ENCODE measurements at places on chromosomes 3 and 15.

- DNase-seq: no peak
Measured at GRCh38 chr3:8760506-8760905, 8.9 kb downstream of the OXTR start.

GRCh38 chr3:64332459-64333350 lies 107.4 kb upstream of the PRICKLE2 start:
- DNase-seq: no peak

DNA sequence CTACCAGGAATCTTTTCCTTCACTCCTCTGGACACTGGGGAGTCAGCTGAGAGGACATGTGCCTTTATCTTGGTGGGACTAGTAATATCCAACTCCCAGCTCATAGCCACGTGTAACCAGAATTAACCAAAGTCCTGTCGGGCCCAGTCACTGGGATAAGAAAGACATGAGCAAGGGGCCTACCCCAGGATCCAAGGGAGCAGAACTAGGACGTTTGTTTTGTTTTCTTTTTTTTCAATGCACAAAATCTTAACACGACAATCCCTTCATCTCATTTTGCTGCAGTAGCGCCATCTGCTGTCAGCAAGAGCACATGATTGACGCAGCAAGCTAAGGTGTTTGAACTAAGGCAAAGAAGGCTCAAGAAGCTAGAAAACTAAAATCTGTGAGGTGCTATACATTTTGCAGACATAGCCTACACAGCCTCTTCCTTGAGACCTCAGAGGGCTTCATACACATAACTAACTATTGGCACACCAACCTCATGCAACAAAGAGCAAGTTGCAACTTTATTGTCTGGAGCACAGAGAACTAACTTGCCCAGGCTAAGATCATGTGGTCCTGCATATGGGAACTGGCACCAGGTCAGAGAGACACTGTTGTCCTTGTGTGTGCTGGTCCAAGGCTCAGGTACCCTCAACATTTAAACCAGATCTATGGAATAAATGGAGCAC lies 43.6 kb downstream of the RLBP1 start:
- peak; percentile 79 for DNase-seq

DNA sequence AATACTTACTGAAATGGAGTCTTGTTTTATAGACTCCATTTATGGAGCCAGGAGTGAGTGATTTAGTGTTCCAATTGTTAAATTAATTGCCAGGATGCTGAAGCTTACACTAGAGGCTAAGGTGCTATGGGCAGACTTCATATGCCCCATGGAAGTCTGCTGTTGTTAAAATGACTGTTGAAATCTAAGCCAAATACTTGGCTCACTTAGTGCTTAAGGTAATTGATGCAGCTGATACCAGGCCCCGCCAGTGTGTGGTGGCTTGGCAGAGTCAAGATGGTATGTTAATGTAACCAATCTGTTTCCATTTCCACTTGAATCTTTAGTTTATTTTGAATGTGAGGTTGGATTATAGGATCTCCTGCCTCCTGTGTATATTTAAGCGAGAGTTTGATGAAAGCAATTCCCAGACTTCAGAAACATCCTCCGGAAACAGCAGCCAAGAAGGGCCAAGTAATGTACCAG lies 187.1 kb downstream of the ITPR1 start:
- DNase-seq: no peak

DNA sequence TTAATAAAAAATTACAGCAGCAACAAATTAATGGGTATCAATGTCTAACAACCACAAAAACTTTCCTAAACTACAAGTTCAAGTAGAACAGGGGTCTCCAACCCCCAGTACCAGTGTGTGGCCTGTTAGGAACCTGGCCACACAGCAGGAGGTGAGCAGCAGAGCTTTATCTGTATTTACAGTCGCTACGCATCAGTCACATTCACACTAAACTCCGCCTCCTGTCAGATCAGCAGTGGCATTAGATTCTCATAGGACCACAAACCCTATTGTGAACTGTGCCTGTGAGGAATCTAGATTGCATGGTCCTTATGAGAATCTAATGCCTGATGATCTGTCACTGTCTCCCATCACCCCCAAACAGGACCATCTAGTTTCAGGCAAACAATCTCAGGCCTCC lies 18.5 kb upstream of the LIPC start:
- no peak for DNase-seq
